ENCODE measurements at places on chromosomes 4 and X.

- no peak for DNase-seq
These were observed 7.5 kb upstream of the RUFY3 start for GRCh38 chr4:70714079-70714887.

DNA sequence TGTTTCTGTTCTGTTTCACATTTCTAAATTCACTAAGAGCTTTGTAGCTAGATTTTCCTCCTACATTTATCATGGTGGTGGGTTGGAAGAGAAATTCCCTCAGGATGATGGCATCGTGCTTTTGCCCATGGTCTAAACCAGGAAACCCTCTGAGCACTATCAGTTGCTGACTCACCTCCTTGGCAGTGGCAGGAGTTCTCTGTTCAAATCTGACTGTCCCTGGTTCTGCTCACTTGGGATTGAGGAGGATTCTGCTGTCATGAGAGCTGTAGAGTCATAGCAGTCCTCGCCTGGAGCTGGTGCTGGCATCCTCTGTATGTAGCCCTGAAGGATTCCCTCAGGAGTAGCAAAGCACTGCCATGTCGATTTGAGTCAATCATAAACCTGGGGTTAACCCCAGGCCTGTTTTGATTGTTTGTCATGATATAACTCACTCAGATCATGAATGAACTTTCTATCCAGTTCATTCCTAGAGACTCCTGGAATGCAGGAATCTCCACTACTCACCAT lies 9.4 kb downstream of the TEX13A start:
- no peak for DNase-seq

DNA sequence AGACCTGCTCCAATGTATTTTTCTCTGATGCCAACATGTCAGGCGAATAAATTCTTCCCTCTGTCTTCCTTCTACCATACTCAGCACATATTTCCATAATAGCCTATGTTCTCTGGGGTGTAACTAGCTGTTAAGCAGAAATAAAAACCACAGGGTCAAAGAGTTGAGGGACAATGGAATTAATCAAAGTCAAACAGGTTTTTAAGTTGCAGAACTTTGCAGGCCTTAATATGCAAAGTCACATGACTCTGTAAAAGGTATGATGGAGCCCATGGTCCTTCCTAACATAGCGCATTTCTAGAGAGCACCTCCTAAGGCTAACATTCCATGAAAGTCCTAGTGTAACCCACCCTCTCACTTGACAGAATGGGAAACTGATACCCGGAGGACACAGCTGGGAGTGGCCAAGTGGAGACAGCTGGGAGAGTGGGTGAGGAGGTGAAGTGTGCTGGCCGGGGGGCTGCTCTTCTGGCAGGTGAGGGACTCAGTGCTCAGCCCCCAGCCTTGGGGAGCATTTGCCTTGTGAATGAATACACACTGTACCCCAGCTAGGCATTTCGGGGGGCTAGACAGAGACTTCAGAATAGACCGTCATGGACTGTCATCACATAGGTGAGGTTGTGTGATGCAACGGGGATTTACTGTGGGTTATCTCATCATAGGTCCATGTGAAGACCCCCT lies 8.4 kb upstream of the SORCS2 start:
- DNase-seq, result no peak

GRCh38 chr4:152100379-152101201 lies 339.8 kb upstream of the GATB start:
- no peak for DNase-seq

- DNase-seq, result no peak
These were observed 823 bp upstream of the MAN2B2 start for GRCh38 chr4:6573986-6574746.

DNA sequence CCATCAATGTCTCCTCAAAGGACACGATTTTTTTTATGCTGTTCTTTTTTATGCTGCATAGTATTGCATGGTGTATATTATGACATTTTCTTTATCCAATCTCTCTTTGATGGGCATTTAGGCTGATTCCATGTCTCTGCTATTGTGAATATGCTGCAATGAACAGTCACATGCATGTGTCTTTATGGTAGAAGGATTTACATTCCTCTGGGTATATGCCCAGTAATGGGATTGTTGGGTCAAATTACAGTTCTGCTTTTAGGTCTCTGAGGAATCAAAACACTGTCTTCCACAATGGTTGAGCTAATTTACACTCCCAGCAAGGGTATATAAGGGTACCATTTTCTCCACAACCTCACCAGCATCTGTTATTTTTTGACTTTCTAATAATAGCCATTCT lies 113.9 kb downstream of the GRIA3 start:
- DNase-seq, result no peak

GRCh38 chr4:64068096-64068495 lies 341.2 kb downstream of the TECRL start:
- no peak for DNase-seq

- DNase-seq, result peak; percentile 27
These were observed 420 bp downstream of the TSC22D3 start for GRCh38 chrX:107775000-107775733.

GRCh38 chr4:137529432-137529831 lies 2.9 kb downstream of the PCDH18 start:
- no peak for DNase-seq

DNA sequence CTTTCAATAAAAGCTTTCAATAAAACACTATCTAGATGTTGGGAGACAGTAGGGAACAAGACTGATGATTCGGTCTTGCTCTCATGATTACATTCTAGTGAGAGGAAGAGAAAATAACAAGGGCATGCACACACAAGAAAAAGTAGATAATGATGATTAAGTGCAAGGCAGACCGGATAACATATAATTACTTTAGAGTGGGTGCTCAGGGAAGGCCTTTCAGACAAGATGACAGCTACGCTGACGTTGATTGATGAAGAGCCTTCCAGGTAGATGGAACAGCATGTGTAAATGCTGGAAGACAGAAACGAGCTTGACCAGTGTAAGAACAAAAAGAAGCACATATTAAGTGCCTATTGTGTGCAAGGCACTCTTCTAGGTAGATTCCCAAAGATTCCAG lies 43.4 kb downstream of the TXK start:
- no peak for DNase-seq

- DNase-seq, result no peak
These were observed 304 bp upstream of the SPIN2A start for GRCh38 chrX:57137501-57137900.

- DNase-seq, result no peak
These were observed 187.8 kb upstream of the NR3C2 start for GRCh38 chr4:148630051-148630450.

DNA sequence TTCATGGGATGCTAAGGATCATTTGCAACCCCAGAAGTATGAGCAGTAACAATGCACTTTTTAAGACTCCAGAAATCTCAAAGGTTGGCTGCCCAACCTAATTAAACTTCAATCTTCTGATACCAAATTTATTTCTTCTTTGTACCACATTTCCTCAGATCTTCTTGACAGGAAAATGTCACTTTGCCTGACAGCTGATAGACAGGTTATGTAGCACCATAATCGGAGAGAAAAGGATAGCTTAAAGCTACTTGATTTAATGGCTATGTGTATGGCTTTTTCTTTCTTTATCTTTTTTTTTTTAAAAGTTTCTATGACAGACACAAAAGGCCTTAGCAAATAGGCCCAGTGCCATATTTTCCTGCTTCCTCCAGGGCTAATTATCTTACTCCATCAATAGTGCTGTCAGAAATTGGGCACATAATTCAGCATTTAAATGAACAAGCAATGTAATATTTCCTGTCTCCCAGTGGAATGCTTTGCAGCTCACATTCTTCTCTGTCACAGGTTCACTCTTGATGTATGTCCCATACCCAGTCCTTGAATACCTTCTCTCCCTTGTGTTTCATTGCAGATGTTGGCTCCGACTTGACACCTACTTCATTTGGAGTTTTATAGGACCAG lies 795.7 kb downstream of the ADGRL3 start:
- DNase-seq, result no peak

- no peak for DNase-seq
These were observed 1756.9 kb upstream of the TENM3 start for GRCh38 chr4:180486342-180486741.

DNA sequence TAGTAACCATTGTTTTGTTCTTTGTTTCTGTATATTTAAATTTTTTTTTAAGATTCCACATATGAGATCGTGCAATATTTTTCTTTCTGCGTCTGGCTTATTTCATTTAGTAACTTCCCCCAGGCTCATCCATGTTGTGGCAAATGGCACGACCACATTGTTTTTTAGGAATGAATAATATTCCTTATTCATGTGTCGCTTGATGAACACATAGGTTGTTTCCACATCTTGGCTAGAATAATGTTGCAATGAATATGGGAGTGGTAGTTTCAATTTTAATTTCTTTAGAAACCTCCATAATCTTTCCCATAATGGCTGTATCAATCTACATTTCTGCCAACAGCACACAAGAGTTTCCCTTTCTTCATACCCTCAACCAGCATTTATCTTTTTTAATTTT lies 166.8 kb upstream of the NR3C2 start:
- no peak for DNase-seq

- no peak for DNase-seq
These were observed 81.4 kb downstream of the ARHGAP10 start for GRCh38 chr4:147813109-147813773.

- no peak for DNase-seq
These were observed 6.3 kb upstream of the PGAM4 start for GRCh38 chrX:77975755-77976154.

DNA sequence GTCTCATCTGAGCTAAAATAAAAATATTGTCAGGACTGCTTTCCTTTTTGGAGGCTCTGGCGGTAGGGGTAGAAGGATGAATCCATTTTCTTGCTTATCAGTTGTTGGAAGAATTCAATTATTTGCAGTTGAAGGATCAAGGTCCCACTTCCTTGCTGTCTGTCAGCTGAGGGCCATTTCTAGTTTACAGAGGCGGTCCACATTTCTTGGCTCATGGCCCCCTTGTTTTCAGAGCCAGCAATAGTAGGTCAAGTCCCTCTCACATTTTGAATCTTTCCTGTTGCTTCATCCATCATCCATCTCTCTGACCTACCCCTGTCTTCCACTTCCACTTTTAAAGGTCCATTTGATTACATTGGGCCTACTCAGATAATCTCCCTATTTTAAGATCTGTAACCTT lies 1099.3 kb upstream of the DIAPH2 start:
- DNase-seq, result no peak

DNA sequence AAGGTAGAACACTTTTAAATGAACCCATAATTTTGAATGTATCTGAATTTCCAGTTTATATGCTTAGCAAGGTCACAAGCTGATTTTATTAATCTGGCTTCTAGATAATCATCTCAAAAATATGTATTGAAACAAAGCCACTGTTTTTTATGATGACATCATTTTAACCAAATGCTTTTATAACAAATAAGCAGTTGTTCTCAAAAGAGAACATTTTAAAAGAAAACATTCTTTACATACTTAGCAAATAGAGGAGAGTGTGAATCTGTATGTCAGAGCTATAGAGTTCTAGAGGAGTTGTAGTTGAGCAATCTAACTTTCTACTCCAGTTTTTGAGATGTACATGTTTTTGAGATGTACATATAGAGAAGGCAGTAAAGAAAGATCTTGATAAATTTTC lies 42.5 kb downstream of the LAMP2 start:
- DNase-seq, result no peak

DNA sequence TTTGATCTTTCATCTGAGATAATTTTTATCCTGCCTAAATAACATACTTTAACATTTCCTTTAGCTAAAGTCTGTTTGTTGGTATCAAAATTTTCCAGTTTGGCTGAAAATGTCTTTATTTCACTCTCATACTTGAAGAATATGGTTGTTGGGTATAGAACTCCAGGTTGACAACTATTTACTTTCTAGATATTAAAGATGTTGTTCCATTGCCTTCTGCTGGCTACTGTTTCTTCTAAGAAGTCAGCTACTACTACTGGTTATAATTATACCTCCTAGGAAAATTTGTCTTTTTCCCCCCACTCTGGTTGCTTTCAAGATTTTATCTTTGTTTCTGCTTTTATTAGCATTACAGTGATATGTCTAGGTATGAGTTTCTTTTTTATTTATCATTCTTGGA lies 75.7 kb downstream of the SH3RF1 start:
- DNase-seq, result no peak

DNA sequence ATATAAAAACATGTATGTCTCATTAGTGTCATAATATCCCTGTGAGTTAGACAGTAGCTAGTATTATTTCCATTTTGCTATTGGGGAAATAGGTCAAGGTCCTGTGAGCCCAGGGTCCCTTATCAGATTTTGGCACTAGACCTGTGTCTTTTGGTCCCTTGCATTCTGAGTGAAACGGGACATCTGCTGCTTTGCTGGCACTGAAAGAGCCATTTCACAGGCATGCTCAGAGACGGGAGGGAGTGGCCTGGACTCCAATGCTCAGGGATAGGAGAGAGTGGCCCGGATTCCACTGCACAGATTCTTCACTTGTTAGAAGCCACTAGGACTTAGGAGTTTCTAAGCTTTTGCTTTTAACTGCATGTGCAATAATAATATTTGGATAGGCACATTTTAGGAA lies 177.2 kb downstream of the TSPAN5 start:
- no peak for DNase-seq

DNA sequence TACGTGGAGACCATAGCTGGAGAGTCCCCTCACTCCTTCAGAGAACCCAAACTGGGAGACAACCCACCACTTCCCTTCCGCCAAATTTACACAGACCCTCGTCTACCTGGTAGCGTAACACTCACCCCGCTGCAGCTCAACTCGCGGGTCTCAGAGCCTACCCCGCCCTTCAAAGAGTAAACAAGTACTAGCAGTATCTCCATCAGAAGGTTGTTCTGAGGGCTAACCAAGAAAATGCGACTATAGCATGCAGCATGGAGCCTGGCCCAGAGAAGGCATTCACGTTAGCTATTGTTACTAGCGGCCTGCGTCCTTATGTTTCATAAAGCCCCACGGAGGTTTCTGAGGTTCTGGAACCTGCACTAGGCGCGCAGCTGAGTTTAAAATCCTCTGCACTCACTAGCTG lies 531 bp upstream of the MANBA start:
- DNase-seq, result peak; percentile 15

- DNase-seq, result no peak
These were observed 15.8 kb downstream of the DHRSX start for GRCh38 chrX:2484721-2485648.

- no peak for DNase-seq
These were observed 497.3 kb upstream of the FRG1 start for GRCh38 chr4:189443341-189443740.

DNA sequence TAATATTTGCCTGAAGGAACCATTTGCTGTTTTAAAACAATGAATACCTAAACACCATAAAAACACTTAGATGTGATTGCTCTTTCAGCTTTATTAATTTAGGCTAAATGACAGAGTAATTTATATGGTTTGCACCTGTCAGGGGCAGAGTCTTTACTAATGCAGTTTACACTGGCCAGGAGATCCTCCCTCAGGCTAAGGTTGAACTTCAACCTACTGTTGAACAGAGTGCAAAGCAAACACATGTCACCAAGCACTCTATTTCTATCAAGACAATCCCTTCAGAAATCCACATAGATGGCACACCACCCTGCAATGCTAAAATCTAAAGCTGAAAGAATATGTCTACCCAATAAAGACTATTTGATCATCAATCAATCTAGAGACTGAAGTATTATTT lies 147.3 kb downstream of the KLHL13 start:
- no peak for DNase-seq

Measured in head of caudate nucleus (tissue), 42 donors.